ENCODE measurements at places on chromosomes 5 and 9.

DNA sequence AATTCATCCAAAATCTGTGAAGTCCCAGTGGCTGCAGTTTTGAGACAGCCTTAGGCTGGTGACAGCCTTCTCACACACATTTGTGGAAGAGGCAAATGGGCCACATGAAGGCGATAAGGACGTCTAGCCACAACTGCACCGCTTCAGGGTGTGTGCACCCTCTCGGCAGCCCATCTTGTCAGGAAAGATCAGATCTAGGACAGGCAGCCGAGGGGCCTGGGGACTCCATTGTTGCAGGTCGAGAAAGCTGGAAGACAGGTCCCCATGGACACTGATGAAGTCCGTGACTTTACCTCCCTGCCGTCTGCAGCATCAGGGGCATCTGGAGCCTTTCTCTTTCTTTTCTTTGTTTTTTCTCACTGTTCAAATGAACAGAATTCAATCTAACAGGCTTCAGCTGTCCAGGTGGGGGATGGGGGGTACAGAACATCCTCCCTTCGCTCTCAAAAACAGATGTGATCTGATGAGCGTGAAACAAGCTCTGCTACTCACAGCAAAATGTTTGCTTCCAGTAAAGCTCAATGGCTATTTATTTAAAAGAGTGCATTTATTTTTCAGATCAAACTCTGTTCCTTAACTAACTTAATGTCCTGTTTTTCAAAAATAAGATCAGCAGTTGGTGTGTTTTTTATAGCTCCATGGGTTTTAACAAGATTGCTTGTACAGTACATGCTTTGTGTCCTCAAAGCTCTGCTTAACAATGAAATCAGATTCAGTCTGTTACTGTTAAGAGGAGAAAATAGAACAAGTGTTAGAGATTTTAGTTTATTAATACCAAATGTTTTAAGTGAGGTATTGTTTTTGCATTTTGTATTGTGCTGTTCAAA, 111.8 kb upstream of the OTULINL start:
- no peak for DNase-seq

DNA sequence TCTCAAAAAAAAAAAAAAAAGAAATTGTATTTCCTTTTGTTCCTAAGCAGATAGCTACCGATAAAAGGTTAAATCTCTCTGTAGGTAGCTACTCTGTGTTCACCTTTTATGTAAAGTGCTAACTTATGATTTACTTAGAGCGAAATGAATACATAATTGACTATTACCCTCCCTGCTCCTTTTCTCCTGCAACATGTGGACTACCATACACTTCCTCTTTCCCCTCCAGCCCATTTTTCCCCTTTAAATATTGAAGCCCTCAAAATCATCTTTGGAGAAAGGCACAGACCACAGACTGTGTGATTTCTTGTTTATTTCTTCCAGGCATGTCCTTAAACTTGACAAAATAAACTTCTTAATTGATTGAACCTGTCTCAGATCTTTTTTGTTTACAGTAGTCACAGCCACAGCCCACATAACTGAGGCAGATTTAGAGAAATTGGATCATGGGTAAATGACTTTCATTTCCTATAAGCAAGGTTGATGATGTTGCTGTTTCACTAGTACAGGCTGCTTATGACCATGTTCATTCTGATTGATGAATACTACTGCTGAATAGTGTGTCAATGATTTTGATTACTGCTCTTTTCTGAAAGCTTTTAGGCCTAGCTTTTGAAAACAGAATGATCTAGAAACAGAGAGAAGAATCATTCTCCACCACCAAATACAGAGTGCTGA, 59.2 kb downstream of the PHAX start:
- no peak for DNase-seq

DNA sequence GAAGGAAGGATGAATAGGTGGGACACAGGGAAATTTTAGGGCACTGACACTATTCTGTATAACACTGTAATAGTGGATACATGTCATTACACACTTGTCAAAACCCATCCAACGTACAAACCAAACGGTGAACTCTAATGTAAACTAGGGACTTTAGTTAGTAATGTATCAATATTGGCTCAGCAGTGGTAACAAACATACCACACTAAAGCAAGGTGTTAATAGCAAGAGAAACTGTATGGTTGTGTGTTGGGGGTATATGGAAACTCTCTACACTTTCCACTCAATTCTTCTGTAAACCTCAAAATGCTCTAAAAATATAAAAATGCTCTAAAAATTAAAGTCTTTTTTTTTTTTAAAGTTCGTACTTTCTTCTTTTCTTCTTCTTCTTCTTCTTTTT, 293.1 kb upstream of the PANK3 start:
- DNase-seq, result no peak

- DNase-seq, result peak; percentile 31
Observed at GRCh38 chr9:80492221-80492620, 920.5 kb downstream of the TLE4 start.

GRCh38 chr5:7398596-7399280, 2.8 kb downstream of the ADCY2 start:
- DNase-seq, result no peak
